Brain pericyte (primary cell): ENCODE measurements at places on chromosomes 1 and 21.

DNA sequence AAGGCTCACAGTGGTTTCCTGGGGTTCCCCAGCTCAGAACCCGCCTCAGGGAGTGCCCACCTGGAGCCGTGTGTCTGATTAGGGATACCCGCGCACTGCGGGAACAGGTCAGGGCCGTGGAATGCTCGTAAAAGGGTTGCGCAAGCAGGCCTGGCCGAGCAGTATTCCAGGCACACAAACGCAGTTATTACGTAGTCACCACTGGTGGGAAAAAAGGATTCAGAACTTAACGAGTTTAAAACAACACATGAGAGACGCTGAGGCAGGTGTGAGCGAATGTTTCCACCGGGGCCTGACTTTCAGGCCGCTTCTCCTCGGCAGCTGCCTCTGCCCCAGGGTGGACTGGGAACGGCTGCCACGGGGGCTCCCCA, 18.2 kb downstream of the PLCH2 start:
- no peak for DNase-seq

- DNase-seq, result no peak
Observed at GRCh38 chr1:153415850-153416570, at the start of gene S100A7A. Gene S100A7A (plus strand): TSS chr1:153416520. CDS start chr1:153418083, 1,563 bp downstream.

GRCh38 chr1:25825605-25826004, 5.9 kb downstream of the MTFR1L start:
- DNase-seq, result no peak

GRCh38 chr21:38820471-38821239, 14.9 kb downstream of the ETS2 start:
- no peak for DNase-seq

DNA sequence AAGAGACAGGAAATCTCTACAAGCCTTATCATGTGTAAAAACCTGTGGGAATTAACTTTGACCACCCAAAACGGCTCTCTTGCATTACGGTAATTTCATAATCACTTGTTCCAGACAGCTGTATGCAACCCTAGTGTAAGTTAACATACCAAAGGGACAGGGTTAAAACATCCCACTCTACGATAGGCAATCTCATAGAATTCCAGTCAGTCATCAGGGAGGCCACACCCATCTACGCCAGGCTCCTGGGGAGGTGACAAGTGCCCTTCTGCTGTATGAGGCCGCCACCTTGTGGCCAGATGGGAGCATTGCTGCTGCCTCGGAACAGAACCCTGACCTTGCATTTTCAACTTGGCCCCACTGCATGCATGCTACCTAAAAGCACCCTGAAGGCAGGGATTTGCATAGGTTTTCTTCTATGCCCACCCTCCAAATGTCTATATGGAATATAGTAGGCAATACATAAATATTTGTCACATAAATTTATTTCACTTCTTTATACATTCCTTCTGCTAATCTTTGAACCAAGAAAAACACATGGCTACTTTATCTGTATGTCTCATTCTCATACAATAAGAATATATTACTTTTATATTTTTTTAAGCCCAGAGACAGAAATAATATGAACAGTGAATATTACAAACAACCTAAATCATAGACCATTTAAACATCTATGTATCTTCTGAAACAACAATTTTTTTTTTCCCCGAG, 12.6 kb downstream of the HSF2BP start:
- peak; percentile 56 for DNase-seq

- DNase-seq, result no peak
Observed at GRCh38 chr1:207822124-207822601, 70.3 kb downstream of the CD46 start.

DNA sequence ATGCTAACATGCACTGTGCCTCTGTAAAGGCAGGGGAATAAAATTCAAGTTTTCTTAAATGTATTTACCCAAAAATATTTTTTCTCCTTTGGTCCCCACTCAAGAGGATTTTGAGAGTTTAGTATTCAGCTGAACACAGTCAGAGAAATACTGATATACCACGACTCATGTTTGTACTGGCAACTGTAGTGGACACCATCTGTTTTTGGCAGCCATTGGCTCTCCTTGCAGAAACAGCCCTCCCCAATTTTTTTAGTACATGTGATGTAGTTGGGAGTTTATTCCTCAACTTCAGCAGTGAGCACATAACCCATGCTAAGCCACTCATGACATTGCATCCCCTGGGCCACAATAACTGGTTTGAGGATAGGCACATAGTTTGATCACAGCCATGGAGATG, 154.8 kb upstream of the POU3F1 start:
- DNase-seq, result no peak

- no peak for DNase-seq
Observed at GRCh38 chr1:6783221-6783620, 2.0 kb upstream of the CAMTA1 start.

GRCh38 chr1:14658642-14659041, 60.2 kb downstream of the KAZN start:
- DNase-seq, result no peak

DNA sequence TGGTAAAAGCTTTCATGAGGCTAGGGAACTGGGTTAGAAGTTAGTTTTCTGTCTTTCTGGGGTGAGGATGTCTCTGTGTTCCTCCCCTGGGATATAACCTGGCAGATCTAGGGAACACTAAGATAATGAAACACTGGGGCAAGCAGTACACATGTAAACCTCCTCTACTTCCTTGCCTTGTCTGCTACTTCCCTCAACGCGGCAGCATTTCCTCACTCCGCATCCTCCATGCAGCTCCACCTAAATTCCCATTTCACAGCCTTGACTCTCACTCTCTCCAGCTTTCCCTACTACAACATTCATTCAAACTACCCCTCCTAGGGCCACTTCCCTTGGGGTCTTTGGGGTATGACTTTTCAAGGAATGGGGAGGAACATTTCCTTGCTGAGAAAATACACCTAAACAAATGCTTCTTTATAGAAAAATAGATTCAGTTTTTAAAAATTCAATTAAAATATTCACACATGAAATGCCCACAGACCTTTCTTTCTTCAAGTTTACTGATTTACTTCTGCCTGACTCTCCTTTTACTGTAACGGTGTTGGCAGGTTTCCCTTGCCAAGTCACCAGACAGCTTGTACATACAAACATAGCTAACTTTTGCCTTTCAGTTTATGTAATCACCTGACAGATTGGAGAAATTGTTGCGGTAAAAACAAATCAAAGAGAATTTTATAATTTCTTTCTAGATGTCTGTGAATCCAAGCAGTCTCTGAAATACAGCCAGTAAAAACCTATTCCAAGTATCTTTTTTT, 90.1 kb downstream of the TNFSF18 start:
- no peak for DNase-seq

- no peak for DNase-seq
Observed at GRCh38 chr1:60059468-60059867, 14.1 kb downstream of the C1orf87 start.

- no peak for DNase-seq
Observed at GRCh38 chr1:53625766-53626520, 113.0 kb downstream of the GLIS1 start.

GRCh38 chr1:32612189-32612881, 38.0 kb downstream of the ZBTB8OS start:
- no peak for DNase-seq

GRCh38 chr1:34926156-34926555, 3.3 kb downstream of the DLGAP3 start:
- DNase-seq, result no peak

- DNase-seq, result no peak
Observed at GRCh38 chr1:46461017-46461808, 28.4 kb upstream of the DMBX1 start.

DNA sequence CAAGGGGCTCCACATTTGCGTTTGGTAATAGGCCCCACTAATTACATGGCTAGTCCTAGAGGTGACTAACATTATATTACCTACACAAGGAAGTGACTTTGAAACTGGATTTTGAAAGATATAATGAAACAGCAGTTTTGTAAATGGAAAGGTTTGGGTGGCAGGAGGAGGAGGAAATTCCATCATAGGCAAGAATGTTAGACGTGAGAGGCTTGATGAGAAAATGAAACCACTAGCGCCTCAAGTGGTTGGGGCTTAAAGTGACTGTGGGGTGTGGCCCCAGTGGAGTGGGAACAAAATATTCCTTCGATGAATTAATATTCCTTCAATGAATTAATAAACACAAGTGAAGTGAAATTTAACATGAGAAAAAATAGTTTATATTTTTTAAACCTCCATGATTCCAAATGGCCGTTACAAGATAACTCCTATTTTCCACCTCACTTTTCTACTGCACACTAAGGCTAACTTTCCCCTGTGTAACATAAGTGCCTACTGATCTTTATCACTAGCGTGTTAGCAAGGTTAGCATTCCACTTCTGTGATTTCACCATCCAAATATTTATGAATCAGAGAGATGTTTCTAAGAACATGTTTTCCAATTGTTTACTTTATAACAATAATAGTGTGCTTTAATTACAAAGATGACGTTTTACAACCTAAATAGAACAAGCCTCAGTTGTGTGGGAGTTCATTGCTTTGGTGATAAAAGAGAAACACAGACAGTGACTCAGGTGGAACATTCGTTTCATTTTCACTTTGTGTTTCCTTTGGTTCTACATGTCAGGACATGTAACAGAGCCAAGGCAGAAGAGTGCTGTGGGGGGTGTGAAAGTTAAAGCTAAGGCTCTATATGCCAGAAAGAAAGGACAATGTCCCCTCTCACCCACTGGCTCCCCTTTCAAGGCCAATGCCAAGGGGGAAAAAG, 12.5 kb upstream of the ATF3 start:
- DNase-seq, result no peak

DNA sequence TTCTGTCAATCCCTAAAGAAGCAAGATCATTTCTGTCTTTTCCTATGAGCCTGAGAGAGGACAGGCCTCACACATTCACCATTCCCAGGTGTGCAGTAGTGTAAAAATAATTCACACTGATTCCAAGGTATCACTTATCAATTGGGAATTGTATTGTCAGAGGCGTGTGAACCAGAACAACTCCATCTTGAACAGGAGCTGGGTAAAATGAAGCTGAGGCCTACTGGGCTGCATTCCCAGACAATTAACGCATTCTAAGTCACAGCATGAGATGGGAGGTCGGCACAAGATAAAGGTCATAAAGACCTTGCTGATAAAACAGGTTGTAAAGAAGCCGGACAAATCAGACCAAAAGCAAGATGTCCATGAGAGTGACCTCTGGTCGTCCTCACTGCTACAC, 239.2 kb downstream of the SMYD3 start:
- DNase-seq, result no peak

DNA sequence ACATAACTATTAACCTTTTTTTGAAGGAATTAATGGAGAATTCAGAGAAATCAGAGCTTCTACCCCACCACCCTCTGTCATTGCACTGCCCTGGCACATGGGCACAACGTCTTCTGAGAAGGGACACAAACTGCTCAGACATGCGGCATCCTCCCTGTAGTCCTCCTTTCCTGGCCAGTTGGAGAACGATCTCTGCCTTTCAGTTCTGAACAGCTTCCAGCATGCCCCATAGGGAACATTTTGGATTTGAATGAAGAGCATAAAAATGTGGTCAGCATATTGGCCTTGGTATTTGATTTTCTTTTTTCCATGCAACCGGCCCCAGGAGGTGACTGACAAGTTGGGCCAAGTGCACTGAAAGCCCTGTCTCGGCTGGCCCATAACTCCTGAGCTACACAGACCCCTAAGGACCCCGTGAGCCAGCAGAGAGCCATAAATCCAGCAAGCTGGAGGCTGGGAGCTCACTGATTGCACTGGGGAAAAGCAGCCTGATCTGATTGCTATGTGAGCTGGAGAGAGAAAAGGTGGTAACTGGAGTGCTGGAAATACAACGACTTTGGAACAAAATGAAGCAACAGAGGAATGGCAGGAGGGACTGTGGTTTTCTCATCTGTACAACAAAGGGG, 10.9 kb upstream of the BLACAT1 start:
- no peak for DNase-seq

DNA sequence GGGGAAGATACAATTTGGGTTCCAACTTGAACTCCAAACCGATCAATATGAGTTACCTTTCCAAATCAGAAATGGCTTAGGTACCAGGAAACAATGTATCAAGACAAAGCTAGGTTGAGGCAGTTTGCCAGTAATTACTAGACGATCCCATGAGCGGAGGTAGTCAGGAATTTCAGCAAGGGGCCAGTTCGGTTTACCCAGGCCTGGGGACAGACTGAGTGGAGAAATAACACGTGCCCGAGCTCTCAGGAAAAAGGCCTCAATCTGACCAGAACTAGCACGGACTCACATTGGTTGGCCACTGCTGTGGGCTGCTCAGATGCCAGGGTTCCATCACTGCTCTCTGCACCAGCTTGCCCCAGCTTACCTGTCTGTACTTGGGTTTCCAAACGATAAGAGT, 15.3 kb downstream of the CLSTN1 start:
- no peak for DNase-seq

GRCh38 chr1:188425687-188426086, 1596.9 kb downstream of the PLA2G4A start:
- no peak for DNase-seq

DNA sequence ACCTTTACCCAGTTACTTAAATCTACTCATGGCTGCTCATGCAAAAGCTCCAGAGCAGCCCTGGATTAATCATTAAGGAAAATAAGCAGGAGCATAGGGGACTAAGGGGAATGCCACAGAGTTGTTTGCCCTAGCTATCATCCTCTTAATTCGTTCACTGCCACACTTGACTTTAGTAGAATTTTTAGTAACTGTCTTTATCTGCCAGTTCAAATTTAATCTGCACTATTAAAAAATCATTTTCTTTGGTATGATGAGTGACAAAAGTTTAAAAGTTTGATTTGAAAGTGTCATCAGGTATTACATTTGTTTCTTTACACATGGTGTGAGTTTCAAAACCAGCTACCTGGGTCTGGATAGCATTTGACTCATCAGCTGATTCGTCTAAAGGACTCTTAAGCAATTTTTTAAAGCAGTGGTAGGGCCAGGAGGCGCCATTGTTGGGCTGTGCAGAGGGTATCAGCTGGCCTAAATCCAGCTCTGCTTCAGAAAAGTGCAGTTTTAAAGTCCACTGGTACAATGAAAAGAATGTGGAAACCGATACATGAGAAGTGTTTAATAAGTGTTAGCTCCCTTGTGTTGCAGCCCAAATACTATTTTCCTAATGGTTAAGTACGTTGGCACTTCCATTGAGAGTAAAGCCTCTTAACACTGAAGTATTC, 69.9 kb upstream of the DR1 start:
- no peak for DNase-seq

GRCh38 chr1:208219098-208219658, 25.0 kb downstream of the PLXNA2 start:
- DNase-seq, result no peak
